Activated T-cell treated with anti-CD3 and anti-CD28 coated beads for 1 hour (primary cell): ENCODE measurements at places on chromosomes 12 and 14.

GRCh38 chr12:4855121-4855924, 54.4 kb upstream of the KCNA1 start:
- peak; percentile 20 for DNase-seq

- DNase-seq, result no peak
Measured at GRCh38 chr14:51318813-51319597, 79.0 kb downstream of the TMX1 start.

DNA sequence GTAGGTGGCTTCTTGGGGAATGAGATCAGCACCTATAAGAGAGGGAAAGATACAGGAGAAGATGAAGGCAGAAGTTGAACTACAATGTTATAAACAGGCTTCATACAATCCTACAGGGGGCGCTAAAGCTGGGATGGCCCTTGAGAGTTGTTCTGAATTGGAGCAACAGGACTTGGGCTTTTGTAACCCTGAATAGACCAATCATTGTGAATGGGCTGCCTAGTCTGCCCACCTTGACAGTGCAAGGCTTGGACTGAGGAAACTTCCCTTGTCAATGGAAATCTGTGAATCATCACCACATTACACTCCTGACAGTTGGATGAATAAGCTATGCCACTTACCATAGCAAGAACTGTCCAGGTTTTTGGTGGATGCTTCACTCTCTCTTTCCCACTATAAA, 306.1 kb downstream of the KCNC2 start:
- DNase-seq, result no peak

DNA sequence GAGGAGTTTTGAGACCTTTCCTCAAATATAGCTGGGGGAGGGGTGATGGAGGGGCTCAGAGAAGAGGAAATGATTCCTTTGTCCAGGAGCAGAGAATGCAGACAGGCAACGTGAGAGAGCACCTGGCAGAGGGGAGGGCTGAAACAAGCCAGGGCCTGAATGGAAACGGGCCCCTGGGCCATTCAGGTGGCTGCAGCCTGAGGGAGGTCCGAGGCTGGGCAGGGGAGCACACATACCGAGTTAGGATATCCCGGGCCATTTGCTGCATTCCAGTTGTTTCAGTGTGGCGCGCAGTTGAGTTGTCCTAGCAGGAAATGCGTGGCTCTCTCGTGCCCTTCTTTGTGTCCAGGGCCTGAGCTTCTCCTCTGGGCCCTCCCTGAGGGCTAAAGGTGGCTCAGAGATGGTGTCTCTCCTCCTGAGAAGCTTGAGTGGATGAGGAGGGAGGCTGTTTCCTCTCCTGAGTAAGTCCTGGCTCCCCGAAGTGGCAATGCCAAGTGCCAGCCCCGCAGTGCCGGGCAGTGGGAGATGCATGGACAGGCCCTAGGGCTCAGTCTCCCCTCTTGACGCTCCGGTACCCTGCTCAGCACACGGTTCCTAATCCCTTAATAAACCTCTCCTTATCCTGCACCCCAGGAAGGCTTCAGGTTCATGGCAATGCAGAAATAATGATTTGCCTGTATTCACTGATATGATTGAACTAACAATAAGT, 85.5 kb upstream of the VRK1 start:
- no peak for DNase-seq

GRCh38 chr14:95911456-95911855, 34.8 kb downstream of the TUNAR start:
- DNase-seq, result no peak

- DNase-seq, result no peak
Measured at GRCh38 chr14:48584031-48584430, 908.6 kb upstream of the MDGA2 start.

- no peak for DNase-seq
Measured at GRCh38 chr14:24483604-24484252, 24.3 kb downstream of the CMA1 start.

GRCh38 chr14:46819117-46819516, 167.5 kb upstream of the RPL10L start:
- DNase-seq, result no peak

DNA sequence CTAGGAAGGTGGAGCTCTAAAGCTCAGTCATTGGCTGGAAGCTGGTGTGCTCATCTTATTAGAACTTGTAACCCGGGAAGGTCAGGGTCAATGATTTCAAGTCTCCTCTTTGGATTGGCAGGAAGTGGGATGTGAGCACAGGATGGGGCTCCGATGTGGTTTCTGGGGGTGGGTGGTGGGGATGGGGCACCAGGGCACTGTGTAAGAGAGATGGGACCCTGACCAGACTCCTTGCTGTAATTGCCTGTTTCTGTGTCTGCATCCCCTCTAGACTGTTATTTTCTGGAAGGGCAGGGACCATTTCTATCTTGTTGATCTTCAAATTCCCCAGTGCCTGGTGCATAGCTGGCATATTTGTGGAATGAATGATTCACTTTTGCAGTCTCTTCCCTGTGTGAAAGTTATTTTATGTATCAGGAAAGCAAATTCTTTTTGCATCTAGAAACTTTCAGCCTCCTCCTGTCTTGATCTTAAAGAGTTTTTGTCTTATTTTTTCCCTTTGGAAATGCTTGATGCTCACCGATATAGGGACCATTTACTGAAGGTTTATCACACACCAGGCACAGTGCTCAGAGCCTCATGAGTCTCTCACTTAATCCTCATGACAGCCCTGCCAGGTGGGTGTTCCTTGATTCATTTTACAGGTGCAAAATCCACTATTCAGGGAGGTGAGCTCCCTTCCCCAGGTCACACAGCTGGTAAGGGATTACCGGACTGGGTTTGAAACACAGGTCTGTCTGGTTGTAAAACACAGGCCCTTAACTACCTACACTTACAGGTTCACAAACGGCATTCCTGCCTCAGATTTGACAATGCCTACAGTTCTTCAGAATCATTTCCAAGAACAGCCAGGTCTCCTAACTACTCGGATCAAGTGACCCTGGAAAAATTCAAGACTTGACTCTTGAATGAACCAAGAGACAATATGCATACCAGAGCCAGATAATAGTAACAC, 86.9 kb upstream of the IGF1 start:
- DNase-seq, result no peak

GRCh38 chr14:103881268-103882201, 34.2 kb upstream of the PPP1R13B start:
- no peak for DNase-seq

- no peak for DNase-seq
Measured at GRCh38 chr14:52026901-52027300, 37.6 kb downstream of the RTRAF start.

GRCh38 chr14:73365727-73366126, 92.6 kb downstream of the NUMB start:
- DNase-seq, result no peak

DNA sequence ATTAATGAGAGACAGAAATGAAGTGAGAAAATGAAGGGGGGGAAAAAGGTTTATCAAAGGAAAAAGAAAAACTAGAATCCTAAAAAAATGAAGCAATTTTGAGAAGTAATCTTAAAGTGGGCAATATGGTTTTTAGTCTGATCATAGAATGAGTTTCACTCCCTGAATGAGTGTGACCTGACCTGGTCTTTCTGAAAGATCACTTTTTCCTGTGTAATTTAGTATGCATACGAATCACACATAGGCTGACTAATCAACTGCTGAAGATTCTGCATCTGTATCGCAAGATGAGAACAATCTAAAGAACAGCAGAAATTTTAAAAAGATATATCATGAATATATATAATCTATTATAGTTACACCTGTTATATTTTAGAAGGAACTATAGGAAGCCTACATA, 11.3 kb downstream of the GNPTAB start:
- DNase-seq, result no peak

- no peak for DNase-seq
Measured at GRCh38 chr14:66273261-66273832, 212.8 kb upstream of the CCDC196 start.

- DNase-seq, result no peak
Measured at GRCh38 chr12:72089678-72090077, 151.0 kb downstream of the TPH2 start.

DNA sequence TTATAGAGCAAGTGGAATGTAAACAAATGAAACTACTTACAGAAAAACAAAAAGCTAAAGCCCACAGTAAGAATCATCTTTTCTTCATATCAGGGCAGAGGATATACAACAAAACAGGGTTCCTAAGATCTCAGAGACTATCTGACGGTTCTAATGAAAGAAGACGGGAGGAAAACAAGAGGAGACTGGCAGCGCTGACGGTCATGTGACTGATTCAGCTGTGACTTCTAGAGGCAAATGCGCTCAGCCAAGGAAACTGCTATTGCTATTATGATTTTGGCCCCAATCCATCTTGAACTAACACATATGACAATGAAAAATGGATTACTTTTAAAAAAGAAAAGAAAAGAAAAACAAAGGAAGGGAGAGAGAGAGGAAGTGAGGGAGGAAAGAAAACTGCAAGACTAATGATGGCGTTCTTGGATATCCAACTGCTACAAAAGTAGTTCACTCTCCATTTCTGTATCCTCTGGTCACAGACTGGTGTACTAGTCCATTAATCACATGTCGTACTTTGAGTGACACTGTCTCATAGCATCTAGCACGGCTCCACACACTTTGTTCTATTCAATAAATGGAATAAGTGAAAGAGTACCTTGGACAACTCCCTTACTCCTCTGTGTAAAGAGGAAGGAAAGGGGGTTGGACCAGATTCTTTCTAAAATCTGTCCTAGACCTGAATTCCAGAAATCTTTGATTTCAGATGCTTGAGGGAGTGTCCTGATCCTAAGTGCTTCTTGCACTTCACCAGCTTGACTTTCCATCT, 119.3 kb downstream of the DAD1 start:
- no peak for DNase-seq

DNA sequence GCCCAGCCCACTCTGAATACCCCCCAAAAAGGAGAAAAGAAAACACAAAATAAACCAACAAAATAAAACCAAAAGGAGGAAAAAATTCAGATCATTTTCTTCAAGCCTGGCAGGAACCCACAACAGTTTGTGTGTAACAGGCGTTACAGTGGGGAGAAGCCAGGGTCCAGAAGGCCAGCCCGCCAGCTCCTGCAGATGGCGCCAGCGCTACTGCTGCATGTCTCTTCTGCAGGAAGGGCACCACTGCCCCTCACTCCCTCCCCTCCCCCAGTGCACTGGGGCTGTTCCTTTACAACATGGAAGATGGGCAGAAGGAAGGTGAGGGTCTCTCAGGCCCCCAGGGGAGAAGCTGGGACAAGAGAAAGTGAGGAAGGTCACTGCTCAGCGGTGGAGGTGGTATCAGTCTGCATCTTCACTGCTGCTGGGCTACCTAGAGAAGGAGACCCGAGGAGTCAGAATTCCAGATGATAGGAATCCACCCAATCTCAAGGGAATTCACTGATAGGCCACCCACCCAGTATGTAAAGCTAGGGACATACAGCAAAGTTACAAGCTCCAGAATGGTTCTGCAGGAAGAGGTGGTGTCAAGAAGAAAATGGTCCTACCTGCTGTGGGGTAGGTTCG, 2.3 kb upstream of the NOP2 start:
- DNase-seq, result no peak

DNA sequence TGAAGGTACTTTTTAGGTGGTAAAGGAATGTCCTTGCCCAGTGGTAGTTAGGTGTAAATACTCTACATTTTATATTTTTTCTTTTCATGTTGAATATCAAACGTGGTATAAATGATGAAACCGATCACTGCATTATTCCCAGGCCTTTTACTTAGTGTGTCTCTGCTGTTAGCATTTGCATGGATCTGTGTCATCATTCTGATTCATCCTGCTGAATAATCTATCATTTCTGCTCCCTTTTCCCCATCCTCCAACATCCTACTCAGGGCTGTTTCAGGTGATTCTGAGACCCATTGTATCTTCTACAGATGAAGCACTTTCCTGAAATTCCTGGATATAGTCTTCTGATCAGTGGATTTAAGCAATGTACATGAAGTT, 61.0 kb upstream of the PTHLH start:
- no peak for DNase-seq

DNA sequence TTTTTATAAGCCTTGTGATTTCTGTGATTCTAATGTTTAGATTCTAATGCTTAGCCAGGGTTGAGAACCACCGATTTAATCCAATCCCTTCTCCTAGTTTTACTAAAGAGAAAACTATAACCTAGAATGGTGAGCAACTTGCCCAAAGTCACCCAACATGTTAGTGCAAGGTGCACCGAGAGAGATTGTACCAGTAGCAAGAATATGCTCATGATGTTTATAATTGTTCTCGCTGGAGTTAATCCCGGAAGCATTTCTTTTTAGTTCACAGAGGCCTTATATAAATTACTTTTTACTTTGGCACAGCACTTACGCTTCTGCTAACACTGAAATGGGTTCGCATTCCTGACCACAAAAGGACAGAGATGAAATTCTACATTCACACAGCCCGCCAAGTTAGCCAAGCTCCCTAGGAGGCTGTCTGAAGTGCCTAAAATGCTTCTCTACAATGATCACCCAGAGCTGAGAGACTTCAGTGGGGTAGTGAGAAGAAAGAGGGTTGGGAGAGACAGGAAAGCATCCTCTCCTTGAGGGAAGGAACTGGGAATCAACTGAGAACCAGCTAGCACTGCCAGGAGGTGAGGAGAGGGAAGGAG, 579 bp upstream of the BLOC1S1 start:
- DNase-seq, result no peak
